Hematopoietic multipotent progenitor cell treated with erythropoietin and hydrocortisone succinate and interleukin-3 and kit ligand, for 17 days (in vitro differentiated cells): ENCODE measurements at places on chromosomes 6 and 20.

- DNase-seq, result no peak
Observed at GRCh38 chr20:41382791-41383305, 16.2 kb upstream of the EMILIN3 start.

GRCh38 chr6:167119670-167120582, 3.0 kb upstream of the CCR6 start:
- no peak for DNase-seq

- DNase-seq, result no peak
Observed at GRCh38 chr6:38617856-38618255, 21.9 kb downstream of the BTBD9 start.

DNA sequence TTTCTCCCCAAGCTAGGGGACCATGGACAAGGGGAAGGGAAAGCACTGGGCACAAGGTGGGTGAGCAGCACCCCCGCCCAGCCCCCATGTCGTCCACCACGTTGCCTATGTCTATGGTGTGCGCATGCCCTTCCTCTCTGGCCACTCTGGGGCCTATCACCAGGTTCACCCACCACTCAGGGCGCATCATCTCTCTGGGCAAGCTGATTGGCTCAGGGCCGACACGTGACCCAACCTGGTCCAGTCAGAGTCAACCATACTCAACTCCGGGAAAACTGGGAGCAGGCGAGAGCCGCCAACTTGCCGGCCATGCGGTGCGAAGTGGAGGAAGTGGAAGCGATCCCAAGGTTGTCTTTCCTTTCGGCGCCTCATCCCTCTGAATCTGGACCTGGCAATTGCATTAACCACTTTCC, 25.9 kb downstream of the ACSS1 start:
- no peak for DNase-seq

- no peak for DNase-seq
Observed at GRCh38 chr20:39036011-39036410, 73.9 kb downstream of the DHX35 start.

GRCh38 chr6:158536891-158537798, 22.7 kb upstream of the TMEM181 start:
- no peak for DNase-seq

DNA sequence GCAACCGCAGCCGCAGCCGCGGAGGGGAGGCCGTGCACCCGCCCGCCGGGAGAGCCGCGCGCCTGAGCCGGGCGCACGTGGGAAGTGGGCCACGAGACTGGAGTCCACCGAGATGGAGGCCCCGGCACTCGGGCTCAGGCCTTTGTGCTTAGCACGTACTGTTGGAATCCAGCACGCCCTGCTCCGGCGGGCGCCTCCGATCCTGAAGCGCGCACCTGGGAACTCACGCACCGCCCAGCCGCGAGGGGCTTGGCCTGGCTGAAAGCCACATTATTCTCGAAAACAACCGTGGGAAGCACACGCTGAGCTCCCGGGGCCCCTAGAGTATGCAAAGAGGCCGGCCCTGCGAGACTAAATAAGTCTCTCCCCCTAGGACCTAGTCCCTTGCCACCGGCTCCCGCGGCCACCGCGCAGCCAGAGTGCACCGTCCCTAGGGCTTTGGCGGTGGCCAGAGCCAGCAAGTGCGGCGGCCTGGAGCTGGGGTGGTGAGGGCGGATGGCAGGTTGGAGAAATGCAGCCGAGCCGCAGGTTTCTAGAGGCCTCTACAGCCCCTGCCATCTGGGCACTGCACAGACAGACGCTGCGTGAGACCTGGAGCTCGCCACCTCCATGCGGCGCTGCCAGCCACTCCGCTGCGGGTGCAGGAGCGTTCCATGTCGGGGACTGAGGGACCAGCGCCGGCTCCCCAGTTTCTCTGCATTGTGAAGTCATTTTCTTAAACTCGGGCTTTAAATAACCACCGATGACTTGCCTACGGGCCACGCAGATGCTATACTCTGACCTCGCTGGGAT, 42.0 kb upstream of the LY86 start:
- no peak for DNase-seq

- DNase-seq, result no peak
Observed at GRCh38 chr6:157546321-157546720, 165.3 kb downstream of the ZDHHC14 start.

DNA sequence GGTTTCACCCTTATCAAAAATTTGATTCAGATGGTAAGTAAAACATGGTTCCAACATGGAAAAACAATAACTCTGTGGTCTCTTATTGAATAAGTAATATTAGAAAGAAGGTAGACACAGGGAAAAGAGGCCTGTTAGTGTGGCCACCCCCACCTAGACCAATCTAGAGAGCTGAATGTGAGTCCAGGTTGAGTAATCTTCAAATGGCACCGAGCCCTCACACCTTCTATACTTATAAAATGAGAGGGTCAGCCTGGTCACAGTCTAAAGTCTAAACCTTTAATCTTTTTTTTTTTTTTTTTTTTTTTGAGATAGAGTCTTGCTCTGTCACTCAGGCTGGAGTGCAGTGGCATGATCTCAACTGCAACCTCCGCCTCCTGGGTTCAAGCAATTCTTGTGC, 6.9 kb downstream of the FAM184A start:
- no peak for DNase-seq

GRCh38 chr6:156839591-156840001, 62.4 kb downstream of the ARID1B start:
- DNase-seq, result no peak

- DNase-seq, result no peak
Observed at GRCh38 chr6:132380358-132381029, 20.8 kb downstream of the MOXD1 start.

DNA sequence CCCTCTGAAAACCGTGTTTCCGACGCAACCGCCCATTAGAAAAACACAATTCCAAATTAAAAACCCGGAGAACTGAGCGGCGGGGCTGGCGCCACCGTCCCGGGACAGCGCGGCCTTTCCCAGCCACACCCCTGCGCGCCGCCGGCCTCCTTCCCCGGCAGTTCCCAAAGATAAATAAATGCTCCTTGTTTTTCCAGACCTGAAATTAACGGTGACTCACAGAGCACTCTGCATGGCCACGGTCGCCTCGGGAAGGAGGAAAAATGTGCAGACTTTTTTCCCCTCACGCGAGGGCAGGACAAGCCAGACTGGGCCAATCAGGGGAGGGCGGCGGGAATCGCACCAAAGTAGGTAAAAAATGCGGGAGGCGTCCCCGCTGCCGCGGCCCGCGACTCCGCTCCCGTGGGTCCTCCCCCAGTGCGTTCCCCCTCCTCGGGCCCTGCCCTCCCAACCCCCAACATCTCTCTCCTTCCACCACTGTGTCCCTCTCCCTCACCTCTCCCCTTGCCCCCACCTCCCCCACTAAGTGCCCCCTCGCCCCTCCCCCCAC, 828 bp upstream of the DSTN start:
- DNase-seq, result peak; percentile 14

DNA sequence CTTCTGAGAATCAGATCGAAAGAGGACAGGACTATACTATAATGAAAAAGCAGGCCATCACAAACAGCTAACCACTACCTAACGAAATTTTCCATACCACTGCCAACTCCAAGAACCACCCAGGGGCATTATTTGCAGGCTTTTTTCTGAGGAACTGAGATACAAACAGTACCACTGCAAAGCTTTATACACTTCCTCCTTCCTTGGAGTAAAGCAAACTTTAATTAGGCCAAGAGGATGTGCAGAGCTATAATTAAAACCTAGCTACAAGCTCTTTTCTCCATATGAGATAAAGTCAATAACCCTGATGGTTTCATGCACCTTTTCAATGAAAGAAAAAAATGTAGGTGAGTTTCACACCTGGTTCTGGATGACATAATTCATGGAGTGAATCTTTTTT, 68.5 kb downstream of the ELOVL5 start:
- no peak for DNase-seq

GRCh38 chr6:114055349-114055748, 84.4 kb upstream of the HDAC2 start:
- no peak for DNase-seq

DNA sequence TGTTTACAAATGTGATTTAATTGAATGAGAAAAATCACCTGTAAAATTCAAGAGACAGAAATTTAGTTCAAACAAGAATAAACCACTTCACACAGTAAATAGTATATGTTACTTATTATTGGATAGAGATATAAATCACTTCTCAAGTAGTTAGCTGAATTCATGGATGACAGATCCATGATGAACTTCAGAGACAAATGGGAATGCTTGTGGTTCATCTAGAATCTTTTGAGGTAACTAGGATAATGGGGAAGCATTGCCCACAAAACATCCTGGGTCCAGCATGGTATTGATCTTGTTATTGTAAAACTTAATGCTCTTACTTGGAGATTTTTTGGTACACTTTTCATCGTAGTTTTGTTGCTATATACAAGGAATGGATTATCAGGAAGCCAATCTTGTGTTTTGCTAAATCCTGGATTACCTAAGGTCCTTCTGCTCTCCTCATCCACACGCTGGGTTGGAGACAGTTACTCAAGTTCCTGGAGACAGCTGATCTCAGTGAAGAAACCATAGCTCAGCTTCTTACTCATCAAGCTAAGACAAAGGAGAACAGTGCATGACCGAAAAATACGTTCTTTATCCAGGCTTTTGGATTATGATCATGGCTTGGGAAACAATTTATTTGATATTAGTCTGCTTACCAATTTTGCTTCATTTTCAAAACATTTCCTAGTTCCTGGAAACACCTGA, 142.5 kb upstream of the PREP start:
- DNase-seq, result no peak

DNA sequence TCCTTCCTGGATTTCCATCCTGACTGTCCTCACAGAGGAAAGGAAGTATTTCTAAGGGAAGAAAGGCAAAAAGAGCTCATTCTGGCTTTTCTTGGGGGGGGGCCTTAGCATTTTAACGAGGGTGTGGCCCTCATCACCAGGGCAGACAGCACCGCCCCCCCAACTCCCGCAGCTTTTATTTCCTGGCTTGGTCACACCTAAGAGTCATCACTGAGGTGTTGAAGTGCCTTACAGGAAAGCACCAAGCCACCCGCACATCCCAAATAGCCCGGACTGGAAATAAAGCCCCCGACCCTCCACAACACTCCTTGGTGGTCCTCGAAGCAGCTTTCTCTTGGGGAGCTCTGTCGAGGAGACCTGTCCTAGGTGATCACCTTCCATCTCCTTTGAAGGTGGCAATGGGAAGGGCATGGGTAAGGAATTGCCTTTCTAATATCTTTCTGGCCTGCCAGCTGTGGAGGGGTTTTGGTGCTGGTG, 1.3 kb downstream of the PTK7 start:
- DNase-seq, result no peak

DNA sequence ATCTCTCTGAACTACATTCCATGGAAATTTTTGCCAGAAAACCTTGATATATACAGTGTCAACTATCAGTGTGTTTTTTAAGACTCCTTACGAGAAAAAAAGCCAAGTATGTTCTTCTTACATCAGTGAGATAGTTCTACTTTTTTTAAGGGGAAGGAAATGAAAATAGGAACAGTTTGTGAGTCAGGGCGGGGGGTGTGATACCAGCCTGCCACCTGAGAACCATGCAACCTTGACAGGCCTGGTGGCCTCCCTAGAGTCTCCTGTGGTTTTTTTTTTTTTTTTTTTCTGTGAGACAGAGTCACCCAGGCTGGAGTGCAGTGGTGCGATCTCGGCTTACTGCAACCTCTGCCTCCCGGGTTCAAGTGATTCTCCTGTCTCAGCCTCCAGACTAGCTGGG, 96.3 kb upstream of the GCM1 start:
- no peak for DNase-seq

- no peak for DNase-seq
Observed at GRCh38 chr6:137261361-137261760, 42.2 kb upstream of the IFNGR1 start.

DNA sequence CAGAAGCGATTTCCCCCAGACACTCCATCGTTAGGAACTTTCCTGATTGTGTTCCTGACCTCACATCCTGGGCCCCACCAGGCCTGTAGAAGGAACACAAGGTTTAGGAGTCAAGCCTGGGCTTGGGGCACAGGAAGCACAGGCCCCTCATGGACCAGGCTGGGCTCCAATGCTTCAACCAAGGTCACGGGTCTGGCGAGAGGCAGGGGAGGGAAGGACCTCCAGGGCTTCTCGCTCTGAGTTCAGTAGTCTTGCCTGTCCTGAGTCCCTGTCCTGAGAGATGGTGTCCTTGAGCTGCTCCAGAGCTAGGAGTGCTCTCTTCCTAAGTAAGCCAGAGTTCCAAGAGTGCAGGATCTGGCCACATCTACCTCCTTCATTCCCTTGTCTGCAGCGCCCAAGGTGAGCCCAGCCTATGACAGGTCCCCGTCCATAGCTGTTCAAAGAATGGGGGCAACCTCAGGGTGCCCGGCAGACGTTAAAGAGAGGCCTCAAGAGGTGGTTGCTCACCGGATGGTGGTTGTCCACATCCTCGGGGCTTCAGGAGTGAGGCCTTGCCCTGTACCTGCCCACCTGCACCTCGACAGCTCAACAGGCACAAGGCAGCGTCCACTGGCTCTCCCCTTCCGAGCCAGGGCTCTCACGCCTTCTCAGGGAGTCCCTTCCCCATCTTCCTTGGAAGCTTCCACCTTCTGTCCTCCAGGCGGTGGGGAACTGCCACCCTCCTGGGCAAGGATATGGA, 1.6 kb upstream of the TUBB1 start:
- DNase-seq, result no peak

DNA sequence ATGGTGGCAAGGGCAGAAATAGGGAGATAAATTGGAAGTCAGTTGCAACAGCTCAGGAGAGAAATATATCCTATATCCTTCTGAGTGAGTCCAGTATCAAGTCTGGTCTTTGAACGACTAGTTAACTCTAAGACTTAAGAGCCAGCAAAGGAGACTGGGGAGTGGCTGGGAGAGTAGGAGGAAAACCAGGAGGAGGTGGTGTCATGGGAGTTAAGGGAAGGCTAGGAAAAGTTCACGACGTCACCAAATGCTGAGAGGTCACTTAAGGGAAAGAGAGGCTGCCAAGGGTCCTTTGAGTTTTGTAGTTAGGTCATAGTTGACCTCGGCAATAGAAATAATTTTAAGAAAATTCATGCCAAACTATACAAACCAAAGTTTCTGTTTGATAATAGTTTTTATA, 25.1 kb downstream of the ACOT13 start:
- DNase-seq, result no peak

DNA sequence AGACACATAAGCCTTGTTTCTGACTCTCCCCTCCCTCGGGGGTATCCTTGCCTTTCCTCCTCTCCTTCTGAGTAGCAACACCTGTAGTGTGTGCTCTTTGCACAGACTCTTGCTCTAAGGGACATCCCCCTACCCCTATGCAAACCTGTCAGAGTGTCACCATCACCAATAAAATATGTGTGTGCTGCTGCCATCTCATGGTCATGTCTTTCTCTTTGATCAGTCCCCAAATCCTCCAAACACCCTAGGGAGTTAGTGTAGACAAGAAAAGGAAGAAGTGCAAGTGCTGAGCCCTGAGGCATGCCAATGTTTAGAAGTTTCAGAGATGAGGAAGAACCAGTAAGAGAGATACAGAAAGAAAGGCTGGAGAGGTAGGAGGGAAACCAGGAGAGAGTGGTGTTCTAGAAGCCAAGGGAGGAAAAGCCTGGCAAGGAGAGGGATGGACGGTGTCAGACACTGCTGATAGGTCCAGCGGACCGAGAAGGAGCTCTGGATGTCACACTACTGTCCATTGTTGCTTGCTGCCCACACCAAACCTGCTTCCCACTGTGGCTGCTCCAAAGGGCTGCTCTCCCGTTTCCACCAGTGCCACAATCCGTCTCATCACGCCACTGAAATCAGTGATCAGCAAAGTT, 16.4 kb downstream of the TRMT6 start:
- no peak for DNase-seq
